Inflammatory macrophage (primary cell): ENCODE measurements at places on chromosomes 7 and 10.
A peak's percentile ranks its signal among the peaks of the same experiment; 100 is the strongest.

DNA sequence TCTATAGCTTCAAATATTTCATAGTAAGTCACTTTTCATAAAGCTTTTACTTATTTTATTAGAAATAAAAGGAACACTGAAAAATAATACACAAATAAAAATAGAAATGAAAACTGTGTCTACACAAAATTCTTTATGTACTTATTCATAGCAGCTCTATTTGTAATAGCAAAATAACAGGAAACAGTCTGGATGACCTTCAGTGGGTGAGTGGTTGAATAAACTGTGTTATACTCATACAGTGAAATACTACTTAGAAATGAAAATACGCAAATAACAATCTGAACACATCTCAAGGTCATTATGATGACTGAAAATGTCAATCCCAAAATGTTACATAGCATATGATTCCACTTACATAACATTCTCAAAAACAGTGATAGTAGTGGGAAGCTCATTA is 138.7 kb upstream of the PCLO start:
- no peak for DNase-seq

- peak; percentile 78 for DNase-seq
Measured at GRCh38 chr7:143305423-143306070, 10.4 kb upstream of the CLCN1 start.

DNA sequence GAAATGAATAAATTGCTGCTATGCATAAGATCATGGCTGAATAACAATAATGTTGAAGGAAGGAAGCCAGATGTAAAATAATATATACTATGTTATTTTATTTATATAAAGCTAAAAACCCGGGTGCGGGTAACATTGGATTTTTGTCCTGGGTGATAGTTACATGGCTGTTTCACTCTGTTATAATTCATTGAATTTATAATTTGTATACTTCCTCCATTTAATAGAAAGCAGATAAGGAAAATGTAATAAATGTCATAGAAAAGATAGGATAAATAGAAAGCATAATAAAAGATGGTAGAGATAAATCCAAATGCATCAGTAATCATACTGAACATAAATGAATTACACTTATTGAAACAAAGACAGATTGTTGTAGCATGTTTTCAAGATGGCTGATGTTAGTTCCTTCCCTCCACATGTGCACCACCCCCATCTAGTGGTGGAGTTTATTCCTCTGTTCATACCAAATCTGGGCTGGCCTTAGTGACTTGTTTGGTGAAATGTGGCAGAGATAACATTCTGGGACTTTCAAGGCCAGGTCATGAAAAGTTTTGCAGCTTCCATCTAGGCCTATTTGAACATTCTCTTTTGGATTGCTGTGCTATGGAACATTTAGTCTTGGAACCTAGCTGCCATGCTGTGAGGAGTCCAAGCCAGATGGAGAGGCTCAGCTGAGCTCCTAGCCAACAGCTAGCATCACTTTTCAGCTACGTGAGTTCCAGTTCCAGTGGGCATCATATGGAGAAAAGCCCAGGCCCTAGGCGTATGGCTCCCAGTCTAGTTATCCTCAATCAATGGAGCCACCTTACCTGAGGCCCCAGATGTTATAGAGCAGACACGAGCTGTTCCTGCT is 46.9 kb downstream of the AHCYL2 start:
- peak; percentile 82 for DNase-seq

- no peak for DNase-seq
Measured at GRCh38 chr10:116838143-116838725, 11.1 kb upstream of the ENO4 start.

- no peak for DNase-seq
Measured at GRCh38 chr7:117025891-117026290, 72.6 kb downstream of the ST7 start.

- DNase-seq: no peak
Measured at GRCh38 chr7:55053651-55054571, 35.1 kb downstream of the EGFR start.

- DNase-seq: no peak
Measured at GRCh38 chr10:124446830-124447750, 2.7 kb downstream of the NKX1-2 start.
